T-helper 2 cell treated with Interferon-gamma antibody and Interleukin-4, amounts not matched to agents 5 μg/mL and 100 μg/mL, for 36 hours (primary cell): ENCODE measurements at places on chromosomes 7 and 10.

- no peak overlapping the region for H3K27ac ChIP-seq
- H3K4me3 ChIP-seq = no peak overlapping the region
Measured at GRCh38 chr10:64574371-64574770, 1053.2 kb downstream of the REEP3 start.

GRCh38 chr10:49508654-49509053, 30.3 kb downstream of the ERCC6 start:
- DNase-seq = no peak
- peak overlapping the region; percentile 32 for H3K27ac ChIP-seq
- H3K36me3 ChIP-seq = peaks cover 24% of the 10 kb centered on the region
- peaks cover 4% of the 10 kb centered on the region for H3K27me3 ChIP-seq
- peak overlapping the region; percentile 60 for H3K4me3 ChIP-seq

DNA sequence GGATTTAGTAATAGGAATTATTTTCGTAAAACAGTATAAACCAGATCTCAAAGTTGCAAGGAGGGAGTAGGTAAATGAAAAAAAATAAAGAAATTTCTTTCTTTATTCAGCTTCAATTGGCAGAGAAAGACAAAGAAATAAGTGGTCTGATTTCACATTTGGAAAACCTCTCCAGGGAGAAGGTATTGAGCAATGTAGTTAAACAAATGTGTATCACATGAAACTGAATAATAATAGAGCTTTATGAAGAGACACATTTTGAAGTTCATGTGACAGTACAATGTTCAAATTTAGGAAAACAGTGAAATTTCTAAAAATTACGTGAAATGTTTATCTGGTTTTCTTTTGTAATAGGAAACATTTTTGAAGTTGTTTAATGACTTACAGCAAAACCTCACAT, 63.0 kb downstream of the TAX1BP1 start:
- no peaks in the 10 kb centered on the region for H3K27me3 ChIP-seq
- H3K36me3 ChIP-seq = peaks cover 10% of the 10 kb centered on the region
- H3K4me3 ChIP-seq = no peak overlapping the region

DNA sequence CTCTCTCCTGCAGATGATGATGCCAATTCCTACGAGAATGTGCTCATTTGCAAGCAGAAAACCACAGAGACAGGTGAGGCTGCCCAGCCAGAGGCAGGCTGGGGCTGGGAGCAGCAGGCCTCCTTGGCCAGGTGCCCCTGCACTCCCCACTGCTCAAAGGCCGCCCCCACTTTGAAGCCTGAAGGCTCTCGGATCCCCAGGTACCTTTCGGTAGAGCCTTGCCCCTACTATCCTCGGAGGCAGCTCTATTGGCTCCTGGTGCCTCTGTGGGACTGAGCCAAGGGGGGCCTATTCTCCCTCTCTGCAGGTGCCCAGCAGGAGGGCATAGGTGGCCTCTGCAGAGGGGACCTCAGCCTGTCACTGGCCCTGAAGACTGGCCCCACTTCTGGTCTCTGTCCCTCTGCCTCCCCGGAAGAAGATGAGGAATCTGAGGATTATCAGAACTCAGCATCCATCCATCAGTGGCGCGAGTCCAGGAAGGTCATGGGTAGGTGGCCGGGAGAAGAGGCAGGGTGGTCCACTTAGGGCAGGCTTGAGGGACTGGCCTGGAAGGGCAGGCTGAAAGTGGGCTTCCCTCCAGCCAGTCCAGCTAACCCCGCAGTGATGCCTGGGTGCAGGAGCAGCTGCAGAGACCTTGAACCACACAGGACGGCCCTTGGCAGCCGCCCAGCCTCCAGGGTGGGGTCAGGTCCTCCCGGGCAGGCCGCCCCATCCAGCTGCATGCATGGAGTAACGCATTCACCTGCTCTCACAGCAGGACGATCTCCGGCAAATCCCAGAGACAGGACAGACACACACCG, 14.1 kb downstream of the LAT2 start:
- H3K4me1 ChIP-seq = peaks cover 7% of the 10 kb centered on the region
- H3K4me3 ChIP-seq = no peak overlapping the region

- peaks cover 51% of the 10 kb centered on the region for H3K27me3 ChIP-seq
- no peak overlapping the region for H3K4me3 ChIP-seq
- H3K36me3 ChIP-seq = no peaks in the 10 kb centered on the region
- H3K4me1 ChIP-seq = peaks cover 3% of the 10 kb centered on the region
- DNase-seq = no peak
Measured at GRCh38 chr10:86635402-86635801, 18.9 kb upstream of the OPN4 start.

DNA sequence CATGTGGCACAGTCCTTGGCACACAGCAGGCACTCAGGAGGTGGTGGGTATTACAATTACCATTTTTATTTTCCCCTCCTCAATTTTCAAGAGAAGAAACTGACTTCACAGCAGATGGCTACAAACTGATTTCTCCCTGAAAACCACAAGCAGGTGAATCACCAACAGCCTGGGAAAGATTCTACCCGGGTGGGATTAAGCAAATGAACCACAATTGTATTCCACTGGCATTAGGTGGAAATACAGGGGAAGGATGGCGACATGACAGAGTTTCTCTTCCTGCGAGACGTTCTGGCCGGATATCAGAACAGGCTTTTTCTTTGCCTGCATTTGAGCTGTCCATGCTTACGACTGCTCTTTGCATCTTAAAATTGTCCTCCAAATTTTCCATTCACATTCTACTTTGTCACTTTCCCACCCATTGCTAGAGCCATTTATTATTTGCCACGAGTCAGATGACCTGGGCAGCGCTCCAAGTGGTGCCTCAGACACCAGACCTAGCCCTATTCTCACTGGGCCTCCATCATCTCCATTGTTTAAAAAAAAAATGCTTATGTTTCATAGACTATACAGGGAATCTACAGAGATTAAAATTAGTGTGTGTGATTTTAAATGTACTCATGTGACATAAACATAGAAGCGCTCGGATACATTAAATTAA, 4.6 kb downstream of the DENND11 start:
- no peak overlapping the region for H3K4me3 ChIP-seq
- no peaks in the 10 kb centered on the region for H3K27me3 ChIP-seq
- no peak for DNase-seq
- peaks cover 4% of the 10 kb centered on the region for H3K36me3 ChIP-seq
- H3K4me1 ChIP-seq = peaks cover 35% of the 10 kb centered on the region

GRCh38 chr10:101066146-101066895, 4.5 kb downstream of the KAZALD1 start:
- peaks cover 54% of the 10 kb centered on the region for H3K27me3 ChIP-seq
- peak; percentile 39 for DNase-seq
- peaks cover 2% of the 10 kb centered on the region for H3K36me3 ChIP-seq
- H3K27ac ChIP-seq = no peak overlapping the region
- H3K4me1 ChIP-seq = peaks cover 20% of the 10 kb centered on the region

- H3K27ac ChIP-seq = no peak overlapping the region
- H3K27me3 ChIP-seq = no peaks in the 10 kb centered on the region
- no peaks in the 10 kb centered on the region for H3K36me3 ChIP-seq
- H3K4me3 ChIP-seq = no peak overlapping the region
- DNase-seq = no peak
Measured at GRCh38 chr10:67140641-67141040, 214.8 kb downstream of the LRRTM3 start.

- H3K27me3 ChIP-seq = peaks cover 26% of the 10 kb centered on the region
- no peaks in the 10 kb centered on the region for H3K36me3 ChIP-seq
- no peak overlapping the region for H3K4me3 ChIP-seq
Measured at GRCh38 chr7:121414436-121414835, 18.3 kb upstream of the FAM3C start.

GRCh38 chr7:16178092-16178491, 243.2 kb downstream of the CRPPA start:
- H3K4me1 ChIP-seq = no peaks in the 10 kb centered on the region
- DNase-seq = no peak
- no peak overlapping the region for H3K27ac ChIP-seq

DNA sequence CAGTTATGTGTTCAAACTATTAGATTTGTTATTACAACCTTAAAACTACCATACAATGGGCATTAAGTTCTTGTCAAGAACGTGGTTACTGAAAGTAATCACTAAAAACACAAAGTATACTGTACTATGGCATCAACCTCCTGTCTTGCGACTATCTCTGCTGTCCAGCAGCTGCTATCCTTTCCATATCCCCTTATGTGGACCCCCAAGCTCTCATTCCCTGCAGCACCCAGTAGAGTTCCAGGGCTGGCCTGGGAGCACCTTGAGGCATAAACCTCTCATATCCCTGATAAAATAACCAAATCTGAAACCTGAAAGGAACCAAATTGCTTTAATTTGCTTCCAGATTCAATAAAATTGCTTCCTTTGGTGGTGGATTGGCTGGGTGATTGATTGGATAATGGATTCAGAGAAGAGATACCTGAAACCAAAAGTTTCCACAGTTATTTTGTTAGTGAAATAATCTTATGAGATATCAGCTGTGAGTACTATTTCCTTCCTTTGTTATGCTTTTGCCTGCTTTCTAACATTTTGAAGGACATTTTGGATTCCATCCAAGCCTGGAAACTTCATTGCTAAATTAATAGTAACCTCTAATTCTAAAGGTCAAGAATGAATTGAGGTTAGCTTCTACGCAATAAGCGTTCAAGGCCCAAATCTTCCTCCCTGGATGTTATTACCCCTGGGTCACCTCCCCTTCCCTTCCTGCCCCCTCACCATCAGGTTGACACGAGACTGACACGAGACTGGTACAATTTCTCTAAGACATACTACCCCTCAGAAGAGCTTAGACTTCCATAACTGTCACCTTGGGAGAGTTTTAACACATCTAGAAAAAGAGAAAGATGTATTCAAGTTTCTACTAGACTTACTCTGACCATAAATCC, 48.8 kb downstream of the RELN start:
- no peak overlapping the region for H3K27ac ChIP-seq
- H3K36me3 ChIP-seq = no peaks in the 10 kb centered on the region
- peaks cover 1% of the 10 kb centered on the region for H3K27me3 ChIP-seq
- no peak overlapping the region for H3K4me3 ChIP-seq

GRCh38 chr10:91587710-91588638, 44.9 kb downstream of the PPP1R3C start:
- no peak for DNase-seq
- H3K4me3 ChIP-seq = no peak overlapping the region
- H3K27ac ChIP-seq = no peak overlapping the region
- H3K27me3 ChIP-seq = peaks cover 9% of the 10 kb centered on the region
- H3K36me3 ChIP-seq = no peaks in the 10 kb centered on the region
- no peaks in the 10 kb centered on the region for H3K4me1 ChIP-seq

DNA sequence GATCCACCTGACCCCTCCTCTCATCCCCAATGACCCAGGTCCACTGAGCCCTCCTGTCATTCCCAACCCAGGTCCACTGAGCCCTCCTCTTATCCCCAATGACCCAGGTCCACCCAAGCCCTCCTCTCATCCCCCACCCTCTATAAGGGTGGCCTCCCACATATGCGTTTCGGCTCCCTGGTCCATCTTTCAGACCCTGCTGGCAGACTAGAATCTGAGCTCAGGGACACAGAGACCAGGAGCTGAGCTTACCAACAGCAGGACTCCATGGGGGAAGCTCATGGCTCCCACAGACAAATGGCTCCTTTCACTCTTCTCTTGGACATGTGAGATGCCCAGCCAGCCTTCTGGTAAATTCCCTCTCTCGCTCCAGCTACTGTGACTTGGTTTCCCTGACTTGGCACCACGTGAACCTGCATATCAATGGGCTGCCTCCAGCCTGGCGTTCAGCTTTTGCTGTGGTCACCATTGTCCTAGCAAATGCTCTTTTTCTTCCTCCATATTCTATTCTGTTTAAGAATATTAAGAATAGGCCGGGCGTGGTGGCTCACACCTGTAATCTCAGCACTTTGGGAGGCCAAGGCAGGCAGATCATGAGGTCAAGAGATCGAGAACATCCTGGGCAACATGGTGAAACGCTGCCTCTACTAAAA, 24.8 kb upstream of the INPP5A start:
- H3K27ac ChIP-seq = no peak overlapping the region
- H3K27me3 ChIP-seq = no peaks in the 10 kb centered on the region
- no peak overlapping the region for H3K4me3 ChIP-seq

- DNase-seq = no peak
- H3K4me1 ChIP-seq = peaks cover 8% of the 10 kb centered on the region
- no peak overlapping the region for H3K27ac ChIP-seq
Measured at GRCh38 chr10:71799608-71800453, 26.5 kb upstream of the VSIR start.

GRCh38 chr7:130224210-130224609, 16.6 kb downstream of the SSMEM1 start:
- H3K4me1 ChIP-seq = peaks cover 6% of the 10 kb centered on the region
- peaks cover 2% of the 10 kb centered on the region for H3K27me3 ChIP-seq
- no peak overlapping the region for H3K4me3 ChIP-seq
- H3K36me3 ChIP-seq = no peaks in the 10 kb centered on the region
- DNase-seq = no peak

DNA sequence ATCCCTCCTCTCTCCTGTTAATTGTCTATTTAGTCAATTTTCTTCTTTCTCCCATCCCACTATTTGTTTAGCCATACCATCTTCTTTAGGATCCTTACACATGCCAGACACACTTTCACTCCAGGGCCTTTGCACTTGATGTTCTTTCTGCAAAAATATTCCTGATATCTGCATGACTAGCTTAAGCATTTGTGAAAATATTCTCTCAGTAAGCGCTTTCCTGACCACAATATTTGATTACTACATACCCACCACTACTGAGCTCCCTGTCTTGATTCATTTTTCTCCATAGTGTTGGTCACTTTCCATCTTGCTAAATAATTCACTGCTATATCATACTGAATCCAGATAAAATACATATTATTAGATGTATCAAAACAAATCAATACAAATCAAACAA, 75.1 kb downstream of the SEMA3D start:
- no peak overlapping the region for H3K4me3 ChIP-seq
- no peaks in the 10 kb centered on the region for H3K4me1 ChIP-seq
- H3K27ac ChIP-seq = no peak overlapping the region
- H3K27me3 ChIP-seq = no peaks in the 10 kb centered on the region

DNA sequence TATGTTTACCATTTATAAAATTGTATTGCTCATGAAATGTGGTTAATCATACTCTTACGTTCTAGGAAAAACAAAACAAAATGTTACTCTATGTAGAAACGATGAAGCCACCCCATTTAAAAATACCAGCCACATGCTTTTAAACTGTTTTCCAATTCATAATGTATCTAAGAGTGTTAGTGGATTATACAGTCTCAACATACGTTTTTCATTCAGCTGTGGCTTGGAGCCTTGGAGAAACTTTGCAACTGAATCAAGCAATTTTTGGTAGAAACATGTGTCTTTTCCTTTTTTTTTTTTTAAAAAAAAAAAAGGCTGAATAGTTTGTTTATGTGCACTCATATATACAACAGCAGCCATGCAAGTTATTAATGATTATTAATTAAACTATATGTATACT, 378.0 kb upstream of the SEMA3D start:
- no peak overlapping the region for H3K27ac ChIP-seq
- no peak for DNase-seq
- H3K4me1 ChIP-seq = no peaks in the 10 kb centered on the region
